ENCODE measurements at places on chromosomes 5 and 9. TPM values are rescaled to one million over a fixed set of nuclear protein-coding genes. Genes with fewer than 3 reads are reported as not detected.

Gene ANKRD20A1
- 2.2 TPM for total RNA-seq

- no peak for DNase-seq
Measured at GRCh38 chr9:134376386-134377142, 50.3 kb downstream of the RXRA start.

DNA sequence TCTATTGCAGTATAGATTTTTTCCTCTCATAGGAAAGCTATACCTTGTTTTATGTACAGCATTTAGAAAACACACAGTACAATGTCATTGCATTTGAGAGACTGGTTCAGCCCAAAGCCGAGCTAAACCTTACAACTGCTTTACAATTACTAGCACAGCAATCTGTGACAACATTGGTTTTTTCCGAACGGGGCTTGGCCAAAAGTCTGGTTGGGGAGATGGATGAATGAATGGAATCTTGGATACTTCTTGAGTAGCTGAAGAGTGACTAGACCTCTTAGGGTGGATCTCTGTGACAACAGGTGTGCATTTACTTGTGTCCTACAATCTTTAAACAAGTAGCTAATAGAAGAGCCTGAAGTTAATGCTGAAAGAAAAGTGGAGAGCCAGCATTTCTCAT is 1.2 kb downstream of the SGCD start:
- DNase-seq, result no peak

GRCh38 chr9:1231998-1232919 is 182.1 kb downstream of the DMRT2 start:
- no peak for DNase-seq

Measured in posterior vena cava (tissue), 2 donors.